ENCODE measurements at places on chromosomes 2 and 18. TPM values are rescaled to one million over a fixed set of nuclear protein-coding genes. Genes with fewer than 3 reads are reported as not detected.

DNA sequence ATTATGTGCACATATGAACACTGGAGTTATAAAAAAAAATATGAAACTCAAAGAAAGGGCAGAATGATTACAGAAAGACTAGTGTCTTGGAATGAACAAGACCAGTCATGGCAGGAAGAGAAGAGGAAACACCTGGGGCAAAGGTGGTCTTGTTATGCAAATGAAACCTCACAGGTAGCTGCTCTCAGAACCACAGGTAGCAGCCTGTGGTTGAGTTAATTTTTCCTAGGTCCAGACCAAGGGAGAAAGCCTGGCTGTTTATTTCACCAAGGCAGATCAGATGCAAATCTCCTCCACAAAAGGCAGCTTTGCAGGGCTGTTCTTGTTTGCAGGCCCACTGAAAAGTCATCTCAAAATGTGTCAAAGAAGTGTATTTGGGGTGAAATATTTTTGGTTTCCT lies 785.8 kb downstream of the RNF144A start:
- DNase-seq: no peak

- no peak for DNase-seq
These were observed 28.4 kb downstream of the COA5 start for GRCh38 chr2:98579926-98580325.

GRCh38 chr2:201223089-201224073 lies 37.0 kb upstream of the CASP8 start:
- DNase-seq: no peak

DNA sequence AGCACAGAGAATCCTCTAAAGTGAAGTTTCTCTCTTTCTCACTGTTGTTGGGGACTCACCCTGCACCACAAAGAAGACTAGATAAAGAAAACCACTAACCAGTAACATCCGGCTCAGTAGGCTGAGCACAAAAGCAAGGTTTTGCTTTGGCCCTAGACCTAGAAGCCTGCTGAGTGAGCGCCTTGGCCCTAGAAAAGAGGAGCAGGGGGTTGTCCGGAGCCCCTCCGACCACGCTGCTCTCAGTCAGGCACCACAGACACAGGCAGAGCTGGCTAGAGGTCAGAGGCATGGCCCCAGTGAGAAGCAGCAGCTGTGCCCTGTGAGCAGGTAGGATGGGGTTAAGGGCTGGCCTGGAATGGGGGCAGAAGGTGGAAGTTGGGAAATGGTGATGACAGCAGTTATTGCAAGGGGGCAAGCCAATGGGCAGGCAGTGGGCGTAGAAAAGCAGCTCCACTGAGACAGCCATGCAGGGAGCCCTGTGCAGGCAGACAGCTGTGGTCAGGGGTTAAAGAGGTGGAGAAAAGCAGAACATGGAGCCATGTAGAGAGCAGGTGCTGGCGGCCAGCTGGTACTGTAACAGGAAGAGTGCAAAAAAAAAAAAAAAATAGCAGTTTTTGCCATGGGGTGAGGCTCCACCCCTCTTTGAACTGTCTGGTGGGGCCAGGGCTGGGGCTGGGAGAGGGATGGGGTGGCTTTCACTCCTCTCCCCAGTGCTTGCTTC lies 36.9 kb upstream of the SLC14A1 start:
- no peak for DNase-seq

GRCh38 chr2:80028584-80028983 lies 276.0 kb downstream of the LRRTM1 start:
- DNase-seq: no peak

DNA sequence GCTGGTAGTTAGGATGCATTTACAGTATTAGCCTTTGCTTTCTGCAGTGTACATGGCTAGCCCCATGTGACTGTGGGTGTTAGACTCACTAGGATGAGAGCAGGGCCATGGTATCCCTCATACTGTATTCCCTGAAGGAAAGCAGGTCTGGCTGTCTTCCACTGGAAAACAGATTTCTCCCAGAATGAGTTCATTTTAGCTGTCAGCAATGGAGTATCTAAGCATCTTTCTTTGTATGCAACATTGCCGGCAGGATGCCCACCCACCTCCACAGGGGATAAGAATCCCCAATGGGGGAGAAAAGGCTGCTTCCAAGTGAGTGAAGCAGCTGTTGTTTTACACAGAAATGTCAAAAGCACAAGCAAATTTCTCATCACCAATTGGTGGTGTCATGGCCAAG lies 142.7 kb upstream of the KLHL14 start:
- DNase-seq: no peak

DNA sequence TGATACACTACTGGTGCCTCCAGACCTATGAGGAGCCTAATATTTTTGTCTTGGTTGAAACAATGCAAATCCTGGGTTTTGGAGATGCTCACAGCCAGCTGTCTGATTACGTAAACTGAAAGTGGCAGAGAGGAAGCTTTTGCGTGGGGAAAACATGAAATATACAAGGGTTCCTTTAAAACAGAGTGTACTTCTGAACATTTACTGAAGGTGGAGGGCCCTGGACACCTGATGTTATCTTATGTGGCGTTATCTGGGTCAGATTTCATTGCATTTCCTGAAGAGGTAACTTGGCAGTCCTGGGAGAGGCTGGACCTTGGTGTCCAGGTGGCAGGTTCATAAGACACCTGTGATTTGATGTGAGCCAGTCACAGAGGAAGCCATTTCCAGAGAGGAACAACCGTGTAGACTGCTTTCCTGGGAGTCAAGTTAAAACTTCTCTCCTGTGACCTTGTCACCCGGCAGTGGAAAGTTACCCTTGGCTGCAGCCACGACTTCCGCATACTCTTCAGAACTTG lies 105.0 kb downstream of the NEDD4L start:
- no peak for DNase-seq

HOXD10 gene
- polyA plus RNA-seq: 169 TPM

ZSWIM2 gene
- not detected for polyA plus RNA-seq

SPP2 gene
- 1.9 TPM for polyA plus RNA-seq

PLEK gene
- 7.2 TPM for polyA plus RNA-seq

C1QL2 gene
- polyA plus RNA-seq: not detected

INPP1 gene
- polyA plus RNA-seq: 18.2 TPM

Data from left renal cortex interstitium (tissue), 4 donors.